CD4-positive, alpha-beta memory T cell (primary cell): ENCODE measurements at places on chromosomes 5 and 9.

GRCh38 chr5:147055089-147055826, 176.7 kb upstream of the PPP2R2B start:
- no peak for DNase-seq

DNA sequence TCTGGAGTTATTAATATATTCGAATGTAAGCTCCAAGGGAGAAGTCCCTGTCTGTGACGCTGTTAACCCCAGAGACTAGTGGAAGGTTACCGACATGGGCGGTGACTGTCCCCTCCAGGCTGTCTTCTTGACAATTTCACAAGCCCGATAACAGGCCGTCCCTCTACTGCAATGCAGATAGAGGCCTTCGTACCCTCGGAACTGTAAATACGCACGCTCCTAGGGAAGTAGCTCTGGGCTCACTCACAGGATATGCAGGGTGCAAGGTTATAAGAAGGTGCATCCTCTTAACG, 680 bp upstream of the RFK start:
- no peak for DNase-seq

GRCh38 chr5:122014236-122014935, 52.6 kb downstream of the SRFBP1 start:
- DNase-seq: no peak

DNA sequence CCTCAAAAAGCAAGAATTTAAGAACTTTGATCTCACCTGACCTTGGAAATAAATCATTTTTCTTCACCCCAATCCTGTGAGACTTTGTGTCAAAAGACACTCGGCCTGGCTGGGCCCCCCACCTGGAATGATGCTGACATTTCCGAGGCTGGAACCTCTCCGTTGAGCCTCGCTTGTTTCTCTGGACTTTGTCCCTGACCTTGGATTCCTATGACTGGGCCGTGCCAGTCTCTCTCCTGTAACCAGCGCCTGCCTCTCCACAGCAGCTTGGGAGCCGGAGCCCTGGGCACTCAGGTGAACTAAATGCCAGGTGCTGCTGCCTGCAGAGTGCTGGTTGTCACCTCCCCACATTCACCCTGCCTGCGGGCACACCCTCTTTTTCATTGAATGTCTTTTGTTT, 62.7 kb downstream of the RETREG1 start:
- DNase-seq: no peak

DNA sequence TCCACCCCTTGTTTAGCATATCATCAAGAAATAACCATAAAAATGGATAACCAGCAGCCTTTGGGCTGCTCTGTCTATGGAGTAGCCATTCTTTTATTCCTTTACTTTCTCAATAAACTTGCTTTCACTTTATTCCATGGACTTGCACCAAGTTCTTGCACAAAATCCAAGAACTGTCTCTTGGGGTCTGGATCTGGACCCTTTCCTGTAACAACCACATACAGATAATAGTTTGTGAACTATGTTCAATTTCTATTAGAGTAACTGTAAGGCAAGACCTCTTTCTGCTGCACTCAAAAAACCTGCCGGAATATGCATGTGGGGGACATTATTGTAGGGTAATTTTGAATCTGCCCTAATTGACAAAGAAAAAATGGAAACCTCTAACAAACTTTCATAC, 66.9 kb upstream of the TMEM215 start:
- no peak for DNase-seq

- DNase-seq: no peak
Measured at GRCh38 chr5:39249564-39250274, 30.4 kb upstream of the FYB1 start.

- no peak for DNase-seq
Measured at GRCh38 chr5:35012796-35013195, 35.0 kb downstream of the AGXT2 start.

DNA sequence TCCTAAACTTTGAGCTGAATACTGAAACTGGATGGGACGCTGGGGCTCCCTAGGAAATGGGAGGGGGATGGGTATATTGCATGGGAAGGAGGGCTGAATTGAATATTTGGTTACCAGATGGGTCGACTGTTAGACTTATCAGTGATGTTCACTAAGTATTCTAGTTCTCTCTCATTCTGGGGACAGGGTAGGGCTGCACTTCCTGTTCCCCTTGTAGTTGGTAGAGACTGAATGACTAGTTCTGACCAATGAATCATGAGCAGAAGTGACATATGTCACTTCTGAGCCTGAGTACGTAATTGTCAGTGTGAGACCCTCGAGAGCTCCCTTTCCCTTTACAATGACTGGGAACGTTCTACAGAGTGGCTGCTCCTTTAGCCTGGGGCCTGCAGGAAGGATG, 55.5 kb upstream of the DMRT1 start:
- DNase-seq: no peak
